NCI-H446 (cell line): ENCODE measurements at places on chromosomes 11 and 22.

DNA sequence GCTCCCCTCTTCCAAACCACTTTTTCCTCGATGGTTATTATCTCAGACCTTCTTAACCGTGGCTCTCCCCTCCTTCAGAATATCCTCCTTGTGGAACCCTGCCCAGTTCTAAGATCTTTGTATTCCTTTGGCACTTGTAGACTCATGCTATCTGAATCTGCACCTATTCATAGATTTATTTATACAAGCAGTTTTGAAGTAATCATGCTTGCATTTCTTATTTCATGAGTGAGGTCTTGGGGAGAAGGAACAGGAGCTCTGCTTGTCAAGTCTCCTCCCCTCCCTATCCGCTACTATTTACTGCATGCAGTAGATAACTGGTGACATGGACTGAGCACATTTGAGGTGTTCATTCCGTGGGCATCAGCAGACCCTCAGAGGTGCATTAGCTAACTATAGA, 5.4 kb upstream of the MADD start:
- DNase-seq = no peak

GRCh38 chr11:110524238-110524637, 94.5 kb downstream of the FDX1 start:
- DNase-seq = no peak

GRCh38 chr11:69828276-69828970, 9.2 kb upstream of the FGF3 start:
- DNase-seq = no peak

- DNase-seq = no peak
Measured at GRCh38 chr11:119266517-119267255, 50.2 kb downstream of the MCAM start.

DNA sequence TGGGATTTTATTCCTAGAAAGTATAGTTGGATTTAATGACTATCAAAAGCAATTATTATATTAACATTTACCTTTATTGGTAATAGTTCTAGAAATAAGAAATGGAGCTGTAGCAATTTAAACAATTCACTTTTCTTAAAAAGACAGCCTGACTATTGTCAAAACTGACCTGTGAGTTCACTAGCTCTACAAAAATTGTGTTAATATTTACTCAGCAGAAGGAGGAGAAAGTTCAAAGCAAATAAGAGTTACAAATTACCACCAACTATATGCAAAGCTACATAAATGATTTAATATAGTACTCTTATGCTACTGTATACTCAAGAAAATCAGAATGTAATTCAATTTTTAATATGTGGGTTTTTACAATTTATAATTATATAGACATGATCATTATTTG, 310.0 kb downstream of the DCDC1 start:
- DNase-seq = no peak

DNA sequence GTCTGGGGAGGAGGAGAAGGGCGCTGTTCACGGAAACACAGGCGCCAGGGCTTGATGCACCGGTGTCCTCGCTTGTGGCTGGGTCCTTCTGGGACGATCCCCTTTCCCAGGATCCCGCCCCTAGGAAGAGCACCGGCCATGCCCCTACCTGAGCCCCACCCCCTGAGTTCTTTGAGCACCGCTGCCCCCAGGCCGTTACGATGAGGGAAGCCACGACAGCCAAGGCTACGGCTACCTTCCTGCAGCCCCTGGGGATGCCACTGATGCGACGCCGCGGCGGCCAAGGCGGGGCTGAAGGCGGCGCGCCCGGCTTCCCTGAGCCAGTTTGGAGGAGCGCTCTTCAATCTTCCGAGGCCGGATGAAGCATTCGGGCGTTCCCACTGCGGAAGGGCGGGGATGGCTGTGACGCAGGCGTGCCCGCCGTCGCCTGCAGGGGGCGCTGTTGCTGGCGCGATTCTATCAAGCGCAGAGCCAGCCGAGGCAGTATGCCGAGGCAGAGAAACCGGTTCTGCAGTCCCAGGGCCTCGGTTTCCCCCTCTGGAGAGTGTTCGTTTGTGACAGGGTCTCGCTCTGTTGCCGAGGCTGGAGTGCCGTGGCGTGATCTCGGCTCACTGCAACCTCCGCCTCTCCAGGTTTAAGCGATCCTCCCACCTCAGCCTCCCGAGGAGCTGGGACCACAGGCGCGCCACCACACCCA, 9.7 kb upstream of the NEFH start:
- DNase-seq = no peak

- DNase-seq = no peak
Measured at GRCh38 chr11:14544611-14545010, 24.4 kb upstream of the PSMA1 start.

DNA sequence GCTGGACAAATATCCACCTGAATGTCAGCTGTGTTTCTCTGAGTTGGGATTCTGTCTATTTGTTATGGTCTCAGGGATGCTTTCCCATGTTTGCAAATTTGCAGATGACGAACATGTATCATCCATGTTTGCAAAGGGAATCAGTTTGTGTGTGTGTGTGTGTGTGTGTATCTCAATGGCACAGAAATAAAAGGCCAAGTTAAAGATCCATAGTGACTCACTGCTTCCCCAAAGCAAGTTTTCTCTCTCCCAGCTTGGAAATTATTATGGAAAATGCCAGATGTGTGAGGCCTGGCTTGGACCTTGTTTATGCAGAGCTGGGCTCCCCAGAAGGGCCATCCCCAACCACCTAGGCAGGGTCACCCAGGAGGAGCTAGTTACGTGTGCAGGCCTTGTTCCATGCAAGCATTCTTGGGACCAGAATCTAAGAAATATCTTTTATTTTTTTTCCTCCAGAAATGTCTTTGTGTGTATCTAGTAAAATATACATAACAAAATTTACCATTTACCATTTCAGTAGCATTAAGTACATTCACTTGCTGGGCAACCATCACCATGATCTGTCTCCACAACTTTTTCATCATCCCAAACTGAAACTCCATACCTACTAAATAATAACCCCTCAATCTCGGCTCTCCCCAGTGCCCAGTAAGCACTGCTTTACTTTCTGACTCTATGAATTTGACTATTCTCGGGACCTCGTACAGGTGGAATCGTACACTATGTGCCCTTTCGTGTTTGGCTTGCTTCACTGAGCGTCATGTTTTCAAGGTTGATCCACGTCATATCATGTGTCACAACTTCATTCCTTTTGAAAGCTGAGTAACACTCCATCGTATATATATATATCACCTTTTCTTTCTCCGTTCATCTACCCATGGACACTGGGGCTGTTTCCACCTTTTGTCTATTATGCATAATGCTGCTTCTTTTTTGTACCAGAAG, 56.6 kb upstream of the WNT7B start:
- DNase-seq = no peak

GRCh38 chr22:45743687-45744086, 72.1 kb downstream of the ATXN10 start:
- no peak for DNase-seq

DNA sequence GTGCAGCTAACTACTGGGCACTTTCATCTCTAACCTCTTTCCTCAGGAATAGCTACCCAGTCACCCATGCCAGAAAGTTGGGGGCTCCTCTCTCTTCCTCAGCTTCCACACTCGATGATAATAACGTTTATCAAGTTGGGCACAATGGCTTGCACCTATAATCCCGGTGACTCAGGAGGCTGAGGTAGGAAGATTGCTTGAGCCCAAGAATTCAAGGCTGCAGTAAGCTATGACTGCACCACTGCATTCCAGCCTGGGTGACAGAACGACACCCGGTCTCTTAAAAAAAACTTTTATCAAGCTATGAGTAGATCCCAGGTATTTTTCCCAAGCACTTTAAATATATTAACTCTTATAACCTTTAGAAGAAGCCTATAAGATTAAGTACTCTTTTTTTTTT, 2.0 kb downstream of the SF3A1 start:
- DNase-seq = no peak

GRCh38 chr22:39942439-39943230, 17.6 kb upstream of the TMA7B start:
- no peak for DNase-seq

- DNase-seq = no peak
Measured at GRCh38 chr22:18096823-18097222, 13.8 kb upstream of the TUBA8 start.

GRCh38 chr22:23240639-23241389, 60.5 kb downstream of the BCR start:
- DNase-seq = peak; percentile 11

DNA sequence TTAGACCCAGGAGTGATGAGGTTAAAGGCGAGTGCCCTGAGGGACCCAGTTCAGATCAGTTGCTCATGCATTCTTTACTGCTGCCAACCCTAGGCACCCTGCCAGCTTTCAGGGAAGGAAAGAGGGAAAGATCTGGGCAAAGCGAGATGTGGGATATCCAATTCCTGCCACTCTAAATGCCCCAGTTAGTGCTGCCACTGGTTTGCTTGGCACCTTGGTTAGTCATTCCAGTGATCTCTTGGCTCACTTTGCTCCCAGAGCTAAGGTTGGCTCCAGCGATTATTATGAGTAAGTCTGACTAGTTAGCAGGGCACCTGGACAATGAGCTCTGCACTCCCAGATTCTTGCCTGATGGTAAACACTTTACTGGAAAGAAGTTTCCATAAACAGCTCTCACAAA, 85.0 kb downstream of the INSC start:
- DNase-seq = peak; percentile 88

GRCh38 chr22:26589367-26589844, 526 bp downstream of the TPST2 start:
- DNase-seq = no peak

- DNase-seq = no peak
Measured at GRCh38 chr11:134237557-134237922, 13.1 kb downstream of the VPS26B start.

DNA sequence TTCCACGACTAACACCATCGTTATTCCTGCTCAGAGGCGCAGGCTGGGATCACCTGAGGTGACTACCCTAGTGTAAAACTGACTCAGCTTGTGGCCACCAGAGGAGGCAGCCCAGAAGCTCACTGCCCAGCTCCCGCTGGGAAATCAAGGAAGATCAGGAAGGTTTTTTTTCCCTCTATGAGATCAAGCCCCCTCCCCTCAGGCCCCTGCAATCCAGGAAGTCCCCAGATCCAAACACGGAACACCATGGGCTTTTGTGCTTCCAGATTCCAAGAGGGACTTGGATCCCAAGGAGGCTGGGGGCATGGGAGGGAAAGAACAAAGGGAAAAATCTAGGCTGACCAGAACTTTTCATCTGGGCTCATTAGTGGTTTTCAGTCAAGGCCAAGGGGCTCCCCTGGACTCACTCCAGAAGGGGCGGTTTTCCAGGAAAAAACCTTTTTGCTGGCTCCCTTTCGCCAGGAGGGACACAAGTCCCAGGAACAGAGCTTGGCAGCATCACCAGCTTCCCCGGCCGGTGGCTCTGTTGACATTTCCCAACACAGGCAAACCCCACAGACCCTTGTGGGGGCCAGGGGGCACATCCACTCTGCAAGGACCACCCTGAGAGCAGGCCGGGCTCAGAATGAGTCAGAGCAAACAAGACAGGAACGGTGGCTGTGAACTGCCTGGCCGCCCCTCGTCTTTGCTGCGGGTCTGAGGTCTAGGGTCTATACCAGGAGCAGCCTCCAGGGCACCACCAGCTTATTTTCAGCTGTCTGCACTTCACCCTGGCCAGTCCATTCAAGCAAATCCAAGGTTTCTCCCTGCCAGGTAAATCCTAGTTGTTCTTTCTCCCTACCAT, 36.8 kb downstream of the MYH9 start:
- no peak for DNase-seq

GRCh38 chr11:79237091-79237490, 203.7 kb downstream of the TENM4 start:
- no peak for DNase-seq

DNA sequence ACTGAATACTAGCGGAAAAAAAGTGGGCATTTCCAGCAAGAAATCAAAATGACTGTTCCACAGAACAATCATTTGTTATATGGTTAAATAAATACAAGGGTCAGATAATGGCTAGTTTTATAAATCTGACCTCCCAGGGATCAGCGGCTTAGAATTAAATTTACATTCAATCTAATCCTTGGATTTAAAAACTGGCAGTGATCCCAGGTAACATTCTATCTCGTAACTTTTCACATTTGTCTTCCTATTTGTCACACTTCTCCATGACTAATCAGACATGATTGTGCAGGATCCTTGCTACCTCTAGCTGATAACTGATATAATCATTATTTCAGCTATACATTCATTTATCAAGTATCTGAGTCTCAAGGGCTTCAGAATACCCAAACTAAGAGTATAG, 2.9 kb upstream of the MMP3 start:
- no peak for DNase-seq

- no peak for DNase-seq
Measured at GRCh38 chr22:23626286-23626975, 5.7 kb downstream of the DRICH1 start.

DNA sequence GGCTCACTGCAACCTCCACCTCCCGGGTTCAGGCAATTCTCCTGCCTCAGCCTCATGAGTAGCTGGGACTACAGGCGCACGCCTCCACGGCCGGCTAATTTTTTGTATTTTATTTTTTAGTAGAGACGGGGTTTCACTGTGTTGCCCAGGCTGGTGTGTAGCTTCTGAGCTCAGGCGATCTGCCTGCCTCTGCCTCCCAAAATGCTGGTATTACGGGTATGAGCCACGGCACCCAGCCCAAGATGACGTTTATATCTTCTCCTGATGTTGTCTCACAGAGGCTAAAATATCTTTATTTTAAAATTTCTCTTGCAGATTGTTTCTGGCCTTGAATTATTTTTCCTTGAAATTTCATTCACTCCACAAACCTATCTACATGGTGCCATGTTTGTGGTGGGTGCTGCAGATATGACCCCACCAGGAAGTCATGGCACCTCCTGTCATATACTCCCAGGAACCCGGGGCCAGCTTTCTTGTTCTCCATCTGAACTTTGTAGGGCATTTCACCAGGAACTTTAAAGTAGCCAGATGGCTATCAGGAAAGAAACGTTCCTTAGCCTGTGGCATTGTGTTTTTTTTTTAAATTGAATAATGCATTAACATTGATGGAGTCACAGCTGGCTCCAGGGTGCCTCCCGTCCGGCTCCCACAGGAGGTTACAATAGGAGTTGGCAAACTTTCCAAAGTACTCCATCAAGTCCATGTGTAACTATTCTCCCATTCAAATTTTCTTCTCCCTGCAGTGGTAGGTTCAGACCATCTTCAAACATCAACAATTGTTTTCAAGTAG, 42.0 kb upstream of the LIPT2 start:
- no peak for DNase-seq

DNA sequence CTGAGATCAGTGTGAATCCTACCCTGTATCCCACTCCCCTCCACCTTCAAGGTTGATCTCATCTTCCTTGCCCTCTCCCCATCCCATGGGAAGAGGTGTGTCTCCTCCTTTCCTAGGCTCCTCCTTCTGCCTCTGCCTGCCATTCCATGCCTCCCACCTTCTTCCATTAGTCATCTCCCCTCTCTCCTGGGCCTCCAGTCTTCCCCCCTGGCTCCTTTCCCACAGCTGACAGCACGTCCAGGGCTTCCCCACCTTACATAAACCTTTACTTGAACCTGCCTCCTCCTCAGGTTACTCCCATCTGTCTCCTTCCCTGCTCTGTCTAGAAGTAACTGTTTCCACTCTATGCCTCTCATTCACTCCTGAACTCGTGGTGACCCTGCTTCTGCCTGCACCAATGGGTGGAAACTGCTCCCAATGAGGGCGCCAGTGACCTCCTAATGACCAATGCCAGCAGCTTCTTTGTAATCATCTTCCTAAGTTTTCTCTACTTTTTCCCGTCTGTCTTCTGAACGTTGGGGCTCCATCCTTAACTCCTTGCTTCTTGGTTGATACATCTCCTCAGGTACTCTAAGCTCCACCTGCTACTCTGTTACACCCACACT, 266.9 kb upstream of the NARS2 start:
- DNase-seq = no peak
